Stimulated activated CD4-positive, alpha-beta T cell treated with anti-CD3 and anti-CD28 coated beads, TNF-alpha, amount 100 ng/mL, for 24 hours (primary cell): ENCODE measurements at places on chromosomes 2 and 18.

DNA sequence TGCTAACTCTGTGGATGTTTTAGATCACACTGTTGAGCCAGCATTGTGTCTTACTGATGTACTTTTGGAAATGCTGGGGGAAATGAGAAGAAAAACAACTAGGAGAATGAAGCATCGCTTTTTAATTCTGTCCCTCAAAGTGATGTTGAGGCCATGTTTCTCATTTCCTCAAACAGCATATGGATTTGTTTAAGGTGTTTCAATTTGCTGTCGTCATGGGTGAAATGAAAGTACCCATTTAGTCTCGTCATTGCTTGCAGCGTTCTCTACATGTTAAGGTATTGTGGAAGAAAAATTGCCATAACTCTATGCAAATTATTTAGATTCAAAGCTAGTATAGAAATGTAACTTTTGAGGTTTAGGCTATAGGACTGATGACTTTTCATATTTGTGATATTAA is 151.3 kb downstream of the KCTD1 start:
- no peak for DNase-seq

DNA sequence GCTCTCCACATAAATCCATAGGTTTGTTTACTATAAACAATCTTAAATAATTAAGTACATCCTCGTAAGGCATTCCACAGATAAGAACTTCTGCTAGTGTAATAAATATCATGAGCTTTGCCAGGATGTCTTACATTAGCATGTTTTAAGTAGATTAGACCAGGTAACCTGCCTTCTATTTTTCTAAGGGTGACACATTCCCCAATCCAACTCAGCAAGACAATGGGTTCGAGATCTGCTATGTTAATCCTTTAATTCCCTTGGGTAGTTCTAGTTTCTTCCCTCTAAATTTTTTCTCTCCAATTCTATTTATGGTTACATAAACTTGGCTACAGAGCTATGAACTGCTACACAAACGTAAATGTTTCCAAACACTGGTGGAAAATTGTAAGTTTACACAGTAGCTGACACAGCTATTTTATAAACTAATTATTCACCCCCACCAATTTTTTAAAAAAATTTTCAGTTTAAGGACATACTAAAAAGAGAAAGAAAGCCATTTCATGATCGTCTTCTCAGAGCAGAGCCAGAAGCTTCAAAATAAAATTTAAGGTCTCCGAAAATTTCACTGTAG is 386.5 kb upstream of the SLC39A10 start:
- DNase-seq: no peak

GRCh38 chr2:168850846-168851245 is 39.4 kb downstream of the SPC25 start:
- no peak for DNase-seq

DNA sequence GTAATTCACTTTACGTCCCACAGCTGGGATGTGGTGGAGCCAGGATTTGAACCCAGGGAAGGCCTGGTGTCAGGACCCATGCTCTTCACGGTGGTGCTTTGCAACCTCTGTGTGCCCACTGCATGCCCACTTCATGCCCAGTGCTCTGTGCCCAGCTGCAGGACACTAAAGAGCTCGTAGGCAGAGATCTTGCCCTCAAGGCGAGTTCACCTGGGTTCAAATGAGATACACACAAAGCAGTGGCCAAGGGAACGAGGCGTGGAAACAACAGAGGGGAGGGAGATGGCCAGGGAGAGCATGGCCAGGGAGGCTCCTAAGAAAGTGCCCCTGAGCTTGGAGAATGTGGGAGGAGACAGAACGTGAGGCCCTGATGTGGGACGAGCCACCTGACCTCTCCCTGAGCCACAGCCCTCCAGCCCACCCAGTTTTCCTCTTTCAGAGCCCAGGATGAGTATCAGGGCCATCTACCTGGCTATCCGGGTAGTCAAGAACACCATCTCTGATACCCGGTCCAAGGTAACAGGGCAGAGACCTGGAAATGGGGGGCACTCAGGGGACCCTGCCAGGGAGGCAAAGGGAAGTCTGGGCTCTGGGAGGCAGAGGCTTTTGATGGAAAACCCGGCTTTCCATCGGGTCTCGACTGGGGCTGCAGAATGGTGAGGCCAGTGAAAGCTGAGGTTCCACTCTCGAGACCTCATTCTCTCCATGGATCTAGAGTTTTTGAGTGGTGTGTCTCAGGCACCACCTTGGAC is 20.4 kb downstream of the MROH2A start:
- no peak for DNase-seq

DNA sequence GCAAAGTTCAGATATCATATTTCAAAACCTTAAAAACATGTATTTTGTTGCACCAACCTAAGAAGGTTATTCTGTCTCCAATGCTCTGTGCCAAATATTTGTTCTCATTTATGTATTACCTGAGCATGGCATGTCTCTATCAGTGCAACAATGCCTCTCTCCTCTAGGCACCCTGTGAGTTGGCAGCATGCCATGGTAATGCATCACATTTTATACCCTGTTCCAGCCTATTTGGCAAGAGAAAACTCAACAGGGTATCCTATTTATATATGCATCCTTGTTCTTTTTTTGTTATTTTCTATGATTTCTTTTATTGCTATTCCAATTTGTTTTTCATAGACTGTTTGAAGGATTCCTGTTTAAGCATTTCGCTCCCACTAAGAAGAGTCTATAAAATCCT is 126.3 kb upstream of the NRXN1 start:
- no peak for DNase-seq

- DNase-seq: no peak
Observed at GRCh38 chr18:53531187-53531586, 693.3 kb downstream of the MBD2 start.

DNA sequence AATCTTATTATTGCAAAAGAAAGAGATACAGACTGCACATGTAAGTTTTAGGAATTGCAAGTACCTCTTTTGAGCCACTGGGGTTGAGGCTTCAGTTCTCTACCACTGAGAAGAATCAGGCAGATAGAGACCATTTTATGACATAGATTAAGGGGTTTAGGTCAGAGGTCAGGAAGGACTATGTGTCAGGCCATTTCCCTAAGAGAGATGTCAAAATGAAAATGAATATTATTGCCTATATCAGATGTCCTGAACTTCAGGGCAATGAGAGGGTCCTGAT is 113.7 kb downstream of the GATA6 start:
- no peak for DNase-seq

DNA sequence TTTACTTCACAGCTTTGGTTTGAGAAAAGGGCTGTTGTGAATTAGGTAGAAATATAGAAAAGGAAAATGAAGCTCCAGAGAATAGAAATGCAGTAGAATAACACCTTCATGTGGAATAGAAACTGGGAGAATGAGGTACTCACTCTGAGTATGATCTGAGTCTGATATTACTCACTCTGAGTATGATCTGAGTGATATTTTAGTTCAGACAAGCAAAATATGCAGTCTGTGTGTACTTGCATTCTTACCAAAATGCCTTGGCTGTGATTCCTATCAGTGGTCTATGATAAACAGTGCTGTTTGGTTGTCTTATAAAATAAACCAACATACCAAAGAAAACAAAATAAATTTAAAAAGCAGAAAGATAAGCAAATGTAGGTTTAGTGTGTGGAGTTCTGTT is 487.6 kb downstream of the THSD7B start:
- DNase-seq: no peak

DNA sequence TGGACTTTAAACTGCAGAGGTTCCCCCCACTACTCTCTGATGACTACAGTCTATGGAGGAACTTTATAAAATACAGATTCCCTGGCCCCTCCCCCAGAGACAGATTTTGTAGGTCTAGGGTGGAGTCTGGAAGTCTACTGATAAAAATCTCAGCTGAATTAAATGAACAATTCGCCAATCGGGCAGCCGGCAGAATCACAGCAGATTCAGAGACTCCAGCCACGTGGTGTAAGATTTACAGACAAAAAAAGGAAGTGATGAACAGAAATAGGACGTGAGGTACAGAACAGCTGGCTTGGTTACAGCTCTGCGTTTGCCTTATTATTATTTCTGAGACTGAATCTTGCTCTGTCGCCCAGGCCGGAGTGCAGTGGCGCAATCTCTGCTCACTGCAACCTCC is 21.4 kb upstream of the MTA3 start:
- DNase-seq: no peak

DNA sequence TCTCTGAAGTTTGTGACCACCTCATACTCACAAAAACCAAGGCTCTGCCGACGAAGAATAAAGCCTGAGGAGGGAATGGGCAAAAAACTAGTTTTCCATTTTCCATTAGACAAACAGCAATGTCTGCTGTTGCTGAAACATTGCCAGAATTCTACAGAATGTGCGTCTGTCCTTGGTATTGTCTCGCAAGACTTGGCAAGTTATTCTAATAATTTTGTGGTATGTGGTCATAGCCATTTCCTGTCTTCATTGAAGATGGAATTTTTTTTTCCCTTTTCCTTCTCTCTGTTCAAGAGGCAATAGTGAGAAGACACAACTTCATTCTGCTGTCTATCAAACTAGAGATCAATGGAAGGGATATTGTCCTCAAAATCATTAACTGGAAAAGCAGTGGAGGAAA is 296.1 kb downstream of the RND3 start:
- DNase-seq: no peak

- no peak for DNase-seq
Observed at GRCh38 chr2:62573936-62574335, 67.9 kb upstream of the TMEM17 start.

DNA sequence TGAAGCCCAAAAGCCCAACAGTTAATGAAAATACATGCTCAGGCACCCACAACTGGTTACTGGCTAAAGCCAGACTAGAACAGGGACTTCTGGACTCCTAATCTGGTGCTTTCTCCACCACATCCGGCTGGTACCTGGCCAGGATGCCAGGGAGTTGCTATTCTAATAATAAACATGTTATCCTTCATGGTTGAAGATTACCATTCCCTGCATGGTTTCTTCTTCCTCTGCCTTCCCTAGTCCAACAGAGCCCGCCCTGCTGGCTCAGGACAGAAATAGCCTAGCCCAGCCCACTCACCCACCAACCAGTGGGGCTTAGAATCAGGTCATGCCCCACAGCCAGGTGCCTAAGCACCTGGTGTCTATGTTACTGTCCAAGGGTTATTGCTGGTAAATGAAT is 184.2 kb downstream of the TMEM247 start:
- no peak for DNase-seq

- no peak for DNase-seq
Observed at GRCh38 chr2:26058390-26058789, 24.5 kb downstream of the RAB10 start.

DNA sequence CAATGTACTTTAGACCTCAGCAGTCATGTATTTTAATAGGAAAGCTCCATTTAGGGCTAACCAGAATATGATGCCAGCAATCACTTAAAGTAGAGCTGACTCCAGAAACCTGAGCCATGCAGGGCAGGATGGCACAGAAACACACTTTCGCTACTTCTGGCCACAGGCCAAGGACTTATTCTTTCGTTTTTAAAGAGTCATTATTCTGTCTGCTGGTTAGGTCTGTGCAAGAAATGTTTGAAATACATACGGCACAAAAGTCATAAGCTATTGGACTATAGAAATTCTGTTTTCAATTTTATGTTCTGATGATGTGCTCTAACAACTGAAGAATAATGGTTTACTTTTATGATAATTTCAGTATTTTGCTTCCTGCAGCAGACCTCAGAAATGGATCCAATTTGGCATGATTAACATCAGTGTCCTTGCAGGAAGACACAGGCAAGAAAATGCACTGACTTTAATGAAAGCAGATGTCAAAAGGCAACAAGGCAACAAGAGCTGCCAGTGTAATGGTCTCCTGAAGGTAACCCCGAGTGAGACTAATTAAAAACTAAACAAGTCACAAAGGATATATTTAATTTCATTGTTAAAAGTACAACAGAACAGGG is 114.4 kb upstream of the CHRNA1 start:
- no peak for DNase-seq

DNA sequence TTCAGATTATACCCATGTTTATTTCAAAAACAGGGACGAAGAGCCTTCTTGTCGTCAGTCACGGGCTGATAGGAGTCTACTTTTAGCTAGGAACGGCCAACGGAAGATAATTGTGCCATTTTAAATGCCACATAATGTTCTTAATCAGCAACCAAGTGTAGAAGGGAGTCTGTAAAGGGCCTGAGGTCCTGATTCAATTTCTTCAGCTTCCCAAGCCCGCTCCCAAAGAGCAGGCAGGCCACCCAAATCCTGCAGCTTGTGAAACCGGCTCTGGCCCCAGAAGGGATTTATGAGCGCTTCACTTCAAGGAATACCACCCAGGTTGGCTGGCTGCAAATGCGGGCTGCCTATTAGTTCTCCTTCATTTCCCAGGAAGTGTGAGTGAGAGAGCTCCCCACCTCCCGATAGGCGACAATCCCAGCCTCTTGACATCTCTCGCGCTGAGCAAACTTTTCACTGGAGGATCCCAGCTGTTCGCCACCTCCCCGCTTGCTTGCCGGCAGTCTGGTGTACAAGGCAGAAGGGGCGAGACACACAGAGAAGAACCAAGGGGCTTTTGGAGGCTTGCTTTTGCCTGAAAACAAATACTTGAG is 272.9 kb downstream of the CDH20 start:
- DNase-seq: no peak

- DNase-seq: no peak
Observed at GRCh38 chr2:11578081-11578948, 44.5 kb downstream of the GREB1 start.

- no peak for DNase-seq
Observed at GRCh38 chr2:95007822-95008221, 17.7 kb upstream of the MAL start.

- no peak for DNase-seq
Observed at GRCh38 chr18:36405611-36406010, 108.1 kb downstream of the FHOD3 start.

DNA sequence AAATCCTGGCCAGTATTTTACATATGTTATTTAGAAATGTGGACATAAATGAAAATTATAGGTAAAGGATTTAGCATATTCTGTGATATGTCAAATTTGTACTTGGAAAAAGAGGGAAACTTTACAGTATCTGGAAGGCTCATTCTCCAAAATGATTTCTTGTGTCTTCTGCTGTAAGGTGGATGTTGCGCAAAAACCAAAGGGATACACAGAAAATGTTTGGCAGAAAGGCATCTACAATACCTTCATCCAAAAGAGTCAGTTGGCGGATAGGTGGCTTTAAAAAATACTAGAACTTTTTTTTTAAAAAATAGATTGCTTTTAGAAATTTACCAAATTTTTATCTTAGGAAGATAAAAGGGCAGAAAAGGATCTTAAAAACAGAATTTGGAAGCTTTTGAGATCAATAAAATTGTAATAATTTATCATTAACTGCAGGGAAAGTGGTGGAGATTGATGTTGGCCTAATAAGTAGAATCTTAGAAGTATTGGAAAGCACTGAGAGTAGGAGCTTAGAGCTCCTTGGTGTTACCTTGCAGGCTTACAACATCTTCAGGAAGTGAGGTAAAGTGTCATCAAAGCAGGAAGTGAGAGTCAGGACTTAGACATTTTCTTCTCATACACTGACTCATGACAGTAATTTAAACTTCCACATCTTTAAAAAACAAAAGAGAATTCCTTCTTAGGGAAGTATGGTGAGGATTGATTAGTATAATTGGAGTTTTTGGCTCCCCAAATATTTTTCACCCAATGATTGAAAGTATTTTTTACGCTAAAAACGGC is 2.1 kb downstream of the NABP1 start:
- DNase-seq: no peak

DNA sequence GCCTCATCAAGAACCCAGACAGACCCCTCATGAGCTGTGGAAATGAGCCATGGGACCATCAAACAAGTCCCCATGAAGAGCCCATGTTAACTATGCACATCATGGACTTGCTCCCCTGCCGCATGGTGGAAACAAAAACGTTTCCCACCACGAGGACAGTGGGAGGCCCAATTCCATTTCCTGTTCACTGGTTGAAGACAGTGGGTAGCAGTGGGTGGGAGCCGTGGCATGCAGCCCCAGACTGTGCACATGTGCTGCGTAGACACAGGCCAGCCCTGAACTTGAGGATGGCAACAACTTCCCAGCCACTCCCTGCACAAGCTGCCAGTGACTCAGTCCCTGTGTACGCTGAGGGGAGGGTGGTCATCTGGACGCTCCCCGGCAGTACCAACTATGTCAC is 108.4 kb upstream of the LMAN1 start:
- DNase-seq: no peak
